ENCODE measurements at places on chromosomes 6 and 20.

GRCh38 chr20:57611586-57612311, 8.5 kb downstream of the ZBP1 start:
- DNase-seq, result no peak

DNA sequence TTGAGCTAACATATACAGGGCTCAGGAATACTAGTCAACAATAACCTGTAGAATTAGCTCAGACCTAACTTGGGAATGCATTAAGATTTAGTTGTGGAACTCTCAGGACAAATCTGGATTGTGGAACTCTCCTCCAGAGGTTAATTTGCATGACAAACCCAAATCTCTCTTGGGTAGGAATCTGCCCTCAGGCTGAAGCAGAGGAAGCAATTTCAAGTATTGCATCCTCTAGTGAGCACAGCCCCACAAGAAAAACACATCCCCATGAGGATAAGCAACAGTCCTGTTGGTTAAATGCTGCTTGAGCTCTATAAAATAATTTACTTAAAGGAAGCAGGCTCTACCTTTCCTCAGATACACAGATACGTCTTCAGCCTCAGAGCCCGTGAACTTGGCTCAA, 170.9 kb upstream of the STXBP5 start:
- DNase-seq, result no peak

GRCh38 chr20:6583134-6583738, 184.2 kb upstream of the BMP2 start:
- DNase-seq, result no peak

DNA sequence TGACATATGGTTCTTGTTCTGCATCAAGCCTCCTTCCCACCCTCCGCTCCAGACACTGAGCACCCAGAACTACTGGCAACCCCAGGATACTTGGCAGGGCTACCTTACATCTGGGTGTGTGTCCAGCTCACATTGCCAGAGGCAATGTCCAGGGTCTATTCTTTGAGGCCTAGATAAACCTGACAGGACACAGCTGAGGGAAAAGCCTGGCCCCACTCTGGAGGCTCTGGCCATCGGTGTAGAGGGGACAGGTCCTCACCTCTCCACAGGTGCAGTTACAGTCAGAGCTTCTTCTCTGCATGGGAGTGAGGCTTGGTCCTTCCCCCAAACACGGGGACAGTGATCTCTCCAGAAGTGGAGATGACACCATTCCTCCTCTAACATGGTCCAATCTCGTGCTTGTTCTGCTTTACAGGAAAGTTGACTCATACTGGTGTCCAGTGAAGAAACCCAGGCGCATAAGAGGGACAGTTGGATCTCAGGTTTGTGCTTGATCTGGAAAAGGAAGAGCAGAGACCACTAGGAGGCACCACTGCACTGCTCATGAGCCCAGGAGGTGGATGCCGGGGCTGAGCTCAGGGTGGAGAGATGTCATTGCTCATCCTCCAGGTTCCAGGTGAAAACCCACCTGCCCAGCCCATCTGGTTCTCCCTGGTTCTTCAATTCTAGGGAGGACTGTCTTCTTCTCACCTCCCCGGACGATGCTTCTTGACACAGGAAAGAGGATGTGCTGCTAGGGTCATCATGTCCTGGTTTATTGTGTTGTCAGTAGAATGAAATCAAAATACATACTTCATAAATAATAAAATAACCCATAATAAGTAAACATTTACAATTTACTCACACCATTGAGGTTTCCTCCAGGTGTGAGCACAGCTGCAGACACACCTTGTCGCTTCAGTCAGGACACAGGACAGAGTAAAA, 14.7 kb downstream of the HLA-F start:
- peak; percentile 76 for DNase-seq

DNA sequence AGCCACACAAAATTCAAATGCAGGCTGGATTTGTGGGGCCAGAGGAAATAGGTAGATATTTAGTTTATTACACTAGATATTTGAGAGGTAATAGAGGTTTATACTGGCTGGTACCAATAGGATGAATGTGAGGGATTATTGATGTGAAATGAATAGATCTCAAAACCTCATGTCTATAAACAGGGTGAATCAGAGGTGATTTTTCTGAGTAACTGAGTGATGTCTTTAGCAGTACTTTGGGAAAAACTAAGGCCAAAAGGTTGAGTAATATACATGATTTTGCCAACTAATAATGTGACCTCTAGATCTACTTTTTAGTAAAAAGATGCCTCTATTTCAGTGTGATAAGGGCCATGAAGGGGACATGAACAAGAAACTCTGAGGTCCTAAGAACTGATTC, 86.8 kb downstream of the HAO1 start:
- no peak for DNase-seq

DNA sequence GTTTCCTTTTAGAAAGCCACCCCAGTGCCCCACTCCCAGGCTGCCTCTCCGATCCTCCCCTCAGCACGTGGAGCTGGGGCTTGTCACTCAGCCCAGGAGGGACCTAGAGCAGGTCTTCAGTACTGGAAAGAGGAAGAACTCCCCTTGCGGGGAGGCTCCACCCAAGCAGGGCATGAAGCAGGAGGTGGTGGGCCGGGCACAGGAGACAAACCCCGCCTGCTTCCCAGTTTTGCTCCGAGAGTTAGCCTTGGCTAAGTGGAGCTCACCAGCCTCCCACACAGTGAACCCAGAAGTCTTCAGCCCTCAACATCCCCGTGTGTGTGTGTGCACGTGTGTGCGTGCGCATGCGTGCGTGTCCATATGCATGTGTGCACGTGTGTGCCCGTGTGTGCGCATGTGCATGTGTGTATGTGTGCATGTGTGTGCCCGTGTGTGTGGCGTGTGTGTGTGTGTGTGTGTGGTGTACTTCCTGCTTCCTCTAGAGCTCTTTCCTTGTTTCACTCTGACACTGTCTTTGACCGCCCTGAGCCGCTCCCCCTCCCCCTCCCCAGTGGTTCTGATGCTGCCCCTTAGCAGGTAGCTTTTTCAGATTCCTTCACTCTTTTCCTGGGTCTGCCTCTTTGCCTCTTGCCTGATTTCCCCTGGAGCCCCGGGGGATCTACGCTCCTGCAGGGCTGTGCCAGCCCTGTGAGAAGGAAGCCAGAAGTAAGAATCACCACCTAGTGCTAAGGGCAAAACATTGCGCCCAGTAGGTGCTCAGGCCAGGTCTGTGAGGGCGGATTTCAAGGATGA, 239.8 kb downstream of the CDC5L start:
- no peak for DNase-seq

DNA sequence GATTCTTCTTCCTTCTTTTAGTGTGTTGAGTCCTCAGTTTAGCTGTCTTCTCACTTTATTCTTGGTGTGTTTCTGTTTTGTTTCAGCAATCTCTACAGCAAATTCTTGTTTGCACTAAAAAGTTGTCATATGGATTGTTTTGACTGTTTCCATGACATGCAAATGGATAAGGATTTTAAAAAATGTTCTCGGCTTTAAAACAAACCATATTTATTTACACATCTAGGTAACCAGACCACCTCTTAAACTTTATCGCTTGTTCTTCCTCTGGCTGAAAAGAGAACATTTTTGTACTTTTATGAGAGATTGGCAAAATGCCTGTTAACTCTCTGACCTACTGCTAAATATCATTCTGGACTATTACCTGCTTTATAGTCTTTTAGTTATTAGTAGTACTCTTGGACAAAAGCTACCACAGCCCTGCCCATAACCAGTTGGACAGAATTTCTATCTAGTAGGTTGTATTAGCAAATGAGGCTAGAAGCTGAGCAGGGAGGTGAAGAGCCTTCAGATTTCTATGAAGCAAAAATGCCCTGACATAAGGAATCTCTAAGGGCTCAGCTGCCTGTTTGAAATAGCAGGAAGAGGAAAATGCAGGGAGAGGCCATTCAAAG, 268.3 kb downstream of the CD109 start:
- DNase-seq, result no peak

- DNase-seq, result no peak
Measured at GRCh38 chr20:62635852-62636251, 6.5 kb upstream of the SLCO4A1 start.

All from activated CD4-positive, alpha-beta T cell treated with anti-CD3 and anti-CD28 coated beads, Interleukin-2, amount 50 U/mL, for 48 hours (primary cell).